ENCODE measurements at places on chromosomes 7 and 10.

GRCh38 chr7:148807436-148807835, 76.7 kb downstream of the EZH2 start:
- DNase-seq, result no peak

DNA sequence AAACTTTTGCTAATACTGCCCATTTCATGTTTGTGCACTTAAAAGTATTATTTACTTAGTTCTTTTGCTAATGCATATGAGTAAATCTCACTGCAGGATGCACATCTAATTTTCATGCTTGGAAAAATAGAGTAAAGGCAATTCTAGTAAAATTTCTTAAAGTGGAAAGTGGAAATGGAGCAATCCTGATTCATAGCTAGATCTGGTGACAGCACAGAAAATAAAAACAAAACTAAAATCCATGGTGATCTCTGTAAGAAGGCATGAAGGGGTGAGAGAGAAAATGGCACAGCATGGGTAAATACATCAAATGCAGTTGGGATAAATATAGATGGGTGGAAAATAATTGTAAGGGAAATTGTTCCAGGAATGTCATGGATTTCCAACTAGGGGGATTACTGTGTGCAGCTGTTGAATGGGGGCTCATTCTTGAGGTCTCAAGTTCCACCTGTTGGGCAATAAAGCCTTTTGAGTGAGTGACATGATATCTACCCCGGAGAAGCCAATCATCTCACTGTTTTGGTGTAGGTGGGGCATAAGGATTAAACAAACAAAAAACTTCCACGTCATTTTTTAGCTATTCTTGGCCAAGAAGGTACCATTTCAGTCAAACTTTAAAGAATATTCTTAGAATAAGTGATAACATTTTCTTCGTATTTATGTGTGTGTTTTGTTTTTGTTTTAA, 1.7 kb upstream of the MCU start:
- DNase-seq, result no peak

DNA sequence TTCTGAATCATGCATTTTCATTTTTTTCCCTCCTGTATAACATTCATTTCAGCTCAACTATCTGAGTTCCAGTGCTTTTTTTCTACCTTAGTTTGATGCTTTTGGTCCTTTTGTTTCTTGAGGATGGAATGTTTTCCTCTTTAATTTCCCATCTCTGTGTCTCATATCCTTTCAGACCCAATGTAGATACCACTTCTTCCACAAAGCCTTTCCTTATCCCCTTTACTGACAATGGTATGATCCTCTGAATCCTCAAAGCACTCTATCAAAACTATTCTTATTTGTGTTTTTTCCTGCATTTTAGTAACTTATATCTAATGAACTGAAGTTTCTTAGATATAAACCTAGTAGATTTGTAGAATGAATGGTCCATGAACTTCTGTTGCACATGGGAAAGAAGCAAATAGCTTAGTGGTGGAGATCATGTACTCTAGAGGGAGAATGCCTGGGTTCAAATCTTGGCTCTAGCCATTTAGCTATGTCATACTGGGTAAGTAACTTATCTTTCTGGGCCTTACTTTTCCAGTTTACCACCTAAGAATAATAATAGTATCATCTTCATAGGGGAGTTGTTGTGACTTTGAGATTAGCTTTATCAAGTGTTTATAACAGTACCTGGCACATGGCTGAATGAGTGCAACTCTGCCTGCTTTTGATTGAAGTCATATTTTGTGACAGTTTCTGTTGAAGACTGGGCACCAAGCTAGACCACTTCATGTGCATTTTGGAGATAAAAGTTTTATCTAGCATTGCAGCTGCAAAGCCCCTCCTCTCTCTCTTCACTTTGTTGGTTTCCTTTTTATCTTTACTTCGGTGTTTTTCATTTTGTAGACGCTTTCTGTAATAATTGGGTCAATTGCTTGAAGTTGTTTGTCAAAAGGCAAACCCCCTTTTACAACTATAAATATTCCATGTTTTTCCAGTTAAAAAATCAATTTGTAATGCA, 18.5 kb downstream of the STAM start:
- no peak for DNase-seq

DNA sequence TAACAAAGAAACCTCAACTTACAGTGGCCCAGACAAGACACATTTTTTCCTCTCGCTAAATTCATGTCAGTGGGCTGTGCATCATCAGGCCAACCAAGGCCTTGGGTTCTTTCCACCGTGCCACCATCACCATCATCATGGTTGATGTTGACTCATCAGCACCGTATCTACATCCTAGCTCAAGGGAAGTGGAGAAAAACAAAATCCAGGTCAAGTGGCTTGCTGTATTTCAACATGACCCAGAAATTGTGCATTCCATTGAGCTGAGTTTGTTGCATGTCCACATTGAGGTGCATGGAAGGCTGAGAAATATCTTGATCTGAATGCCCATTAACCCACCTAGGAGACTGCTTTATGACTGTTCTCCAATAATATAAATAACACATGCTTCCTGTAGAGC, 312.4 kb upstream of the CDC14C start:
- no peak for DNase-seq

- no peak for DNase-seq
Observed at GRCh38 chr7:157925383-157925875, 588.6 kb downstream of the DNAJB6 start.

DNA sequence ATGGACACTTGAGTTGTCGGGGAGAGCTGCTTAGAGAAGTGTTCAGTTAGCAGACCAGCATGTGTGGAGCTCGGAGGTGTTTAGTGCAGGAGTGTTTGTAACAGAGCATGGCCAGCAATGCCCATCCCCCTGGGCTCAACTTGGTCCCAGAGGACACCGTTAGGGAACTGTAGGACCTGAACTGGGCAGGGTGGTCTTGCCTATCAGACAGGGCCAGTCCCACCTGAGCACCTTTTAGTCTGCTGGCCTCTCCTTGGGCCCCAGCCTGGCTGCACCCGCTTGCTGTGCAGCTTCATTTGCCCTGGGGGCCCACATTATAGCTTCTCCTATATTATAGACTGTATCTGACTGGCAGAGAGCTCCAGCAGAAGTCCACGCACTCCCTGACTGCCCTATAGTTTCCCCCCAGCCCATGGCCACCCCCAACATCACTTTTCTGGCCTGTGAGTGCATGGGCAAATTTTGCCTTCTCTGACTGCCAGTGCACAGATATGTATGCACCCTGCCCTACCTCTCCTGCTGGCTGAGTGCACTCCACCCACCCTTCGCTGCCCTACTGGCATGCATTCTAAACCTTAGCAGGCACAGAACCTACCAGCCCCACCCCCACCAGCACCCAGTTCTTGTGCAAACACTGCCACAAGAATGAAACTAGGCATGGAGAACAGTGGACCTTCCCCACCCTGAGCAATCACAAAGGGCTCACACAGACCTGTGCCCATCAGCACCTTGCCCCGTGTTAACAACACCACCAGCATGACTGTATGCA, 1030.6 kb upstream of the GHITM start:
- DNase-seq, result no peak

DNA sequence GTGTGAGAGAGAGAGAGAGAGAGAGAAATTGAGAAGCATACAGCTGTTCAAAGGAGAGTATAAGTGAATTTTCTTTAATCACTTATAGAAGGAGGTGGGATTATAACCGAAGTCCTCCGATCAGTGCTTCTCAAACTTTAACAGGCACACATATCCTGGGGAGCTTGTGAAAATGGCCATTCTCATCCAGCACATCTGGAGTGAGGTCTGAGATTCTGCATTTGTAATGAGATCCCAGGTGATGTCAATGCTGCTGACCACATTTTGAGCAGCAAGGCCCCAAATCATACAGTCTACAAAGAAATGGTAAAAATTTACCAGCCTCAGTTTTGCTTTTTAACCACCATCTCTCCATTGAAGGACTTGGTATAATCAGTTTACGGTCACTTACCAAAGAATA, 219.0 kb downstream of the PTEN start:
- DNase-seq, result no peak

- no peak for DNase-seq
Observed at GRCh38 chr7:28682801-28683200, 270.5 kb downstream of the CREB5 start.
